ENCODE measurements at places on chromosomes 2 and 18. TPM values are rescaled to one million over a fixed set of nuclear protein-coding genes. Genes with fewer than 3 reads are reported as not detected.

LRRTM1 gene
- polyA plus RNA-seq: 0.16 TPM

MEX3C gene
- 8.1 TPM for polyA plus RNA-seq

HAAO gene
- 3.0 TPM for polyA plus RNA-seq

CD8B2 gene
- 0.10 TPM for polyA plus RNA-seq

MTERF4 gene
- 32.7 TPM for polyA plus RNA-seq

SCN3A gene
- polyA plus RNA-seq: 0.04 TPM

All from esophagus (tissue), 2 donors.